ENCODE measurements at places on chromosomes 2 and 18.
A peak's percentile ranks its signal among the peaks of the same experiment; 100 is the strongest.

DNA sequence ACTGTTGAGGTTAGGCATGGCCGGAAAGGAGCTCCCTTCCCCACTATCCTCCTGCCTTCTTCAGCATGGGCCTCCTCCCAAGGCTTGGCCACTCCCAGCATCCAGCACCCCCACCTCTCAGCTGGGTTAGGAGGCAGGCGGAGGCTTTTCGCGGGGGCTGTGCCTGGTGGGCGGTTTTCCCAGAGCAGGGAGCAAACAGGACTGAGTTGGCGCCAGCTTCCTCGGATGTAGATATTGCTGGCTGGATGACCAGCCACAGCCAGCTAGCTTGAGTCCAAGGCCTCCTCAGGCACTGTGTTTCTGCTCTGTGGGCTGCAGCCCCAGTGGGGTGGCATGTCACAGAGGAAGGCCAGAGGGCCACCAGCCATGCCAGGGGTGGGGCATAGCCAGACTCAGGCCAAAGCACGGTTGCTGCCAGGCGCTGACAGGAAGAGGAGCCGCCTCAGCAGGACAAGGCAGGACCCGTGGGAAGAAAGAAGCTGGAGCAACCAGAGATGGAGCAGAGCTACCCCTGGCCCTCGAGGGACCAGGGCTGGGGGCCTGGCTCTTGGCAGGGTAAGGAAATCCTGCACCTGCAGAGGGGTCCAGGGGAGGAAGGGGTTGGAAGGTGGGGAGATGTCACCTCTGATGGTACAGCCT lies at the start of gene TCF23:
TSS of gene TCF23 (plus strand) at position 204 of the 639 bp plus-strand sequence. CDS start at position 334, 130 bp downstream.
- no peak for DNase-seq

DNA sequence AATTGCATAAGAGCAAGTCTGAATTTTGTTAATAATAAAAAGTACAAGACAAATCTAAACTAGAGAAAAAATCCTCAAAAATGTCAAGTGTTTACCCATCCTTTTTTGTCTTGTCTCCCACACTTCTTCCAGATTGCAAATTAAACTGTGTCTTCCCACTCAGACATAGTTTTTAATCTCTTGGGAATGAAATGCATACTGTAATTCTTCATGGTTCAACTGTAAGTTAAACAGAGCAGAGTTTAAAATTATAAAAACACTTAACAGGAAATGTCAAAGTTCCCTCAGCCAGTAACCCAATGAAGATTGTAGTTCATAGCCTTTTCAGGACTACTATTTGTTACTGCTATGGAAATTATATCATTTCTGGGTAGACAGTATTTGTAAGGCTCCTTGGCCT lies 171.8 kb downstream of the UBE2E3 start:
- no peak for DNase-seq

- DNase-seq, result peak; percentile 49
Observed at GRCh38 chr2:159185401-159186130, 100.9 kb downstream of the WDSUB1 start.

DNA sequence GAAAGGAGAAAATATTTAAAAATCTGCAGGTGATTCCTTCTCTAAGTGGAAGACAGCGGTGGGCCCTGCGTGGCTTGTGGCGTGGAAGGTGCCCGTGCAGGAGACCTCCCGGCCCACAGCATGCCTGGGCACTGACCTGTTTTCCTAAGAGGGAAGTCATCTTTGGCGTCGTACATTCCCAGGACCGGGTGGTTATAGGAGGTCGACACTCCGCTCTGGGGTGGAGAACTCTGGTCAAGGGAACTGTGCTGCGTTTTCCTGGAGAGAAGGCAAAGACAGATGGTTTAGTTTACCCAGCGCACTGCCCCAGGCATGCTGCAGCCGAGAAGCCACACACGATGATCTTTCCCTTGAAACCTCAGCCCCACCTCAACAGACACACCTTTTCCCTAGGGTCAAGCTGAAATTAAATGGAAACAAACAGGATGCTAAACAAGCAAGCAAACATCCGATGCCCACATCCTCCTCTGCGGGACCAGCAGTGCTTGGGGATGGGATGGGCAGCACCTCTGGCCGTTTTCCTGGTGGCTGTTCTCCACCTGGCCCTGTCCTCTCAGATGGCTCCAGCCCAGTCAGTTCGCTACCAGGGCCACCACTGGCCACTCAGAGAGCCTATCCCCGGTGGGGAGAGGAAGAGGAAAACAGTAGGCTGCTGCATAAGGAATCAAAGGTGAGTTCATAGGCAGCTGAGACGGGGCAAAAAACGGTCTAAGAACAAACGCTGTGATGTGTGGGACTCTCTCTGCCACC lies 244.1 kb downstream of the HDAC4 start:
- no peak for DNase-seq

DNA sequence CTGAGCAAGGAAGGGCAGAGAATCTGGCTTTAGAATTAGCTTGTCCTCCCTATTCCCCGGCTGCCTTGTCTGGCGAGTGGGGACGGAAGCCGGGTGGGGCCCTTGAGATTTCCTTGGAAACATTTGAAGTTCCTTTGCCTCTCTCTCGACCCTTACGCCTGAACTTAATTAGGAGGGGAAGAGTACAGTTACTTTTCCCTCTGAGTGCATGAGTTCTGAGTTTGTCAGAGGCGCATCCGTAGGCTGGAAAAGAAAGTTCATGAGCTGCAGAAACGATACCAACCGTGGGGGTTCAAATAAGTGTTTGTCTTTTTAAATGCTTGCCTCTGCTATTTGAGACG lies 468 bp downstream of the PIKFYVE start:
- peak; percentile 20 for DNase-seq

DNA sequence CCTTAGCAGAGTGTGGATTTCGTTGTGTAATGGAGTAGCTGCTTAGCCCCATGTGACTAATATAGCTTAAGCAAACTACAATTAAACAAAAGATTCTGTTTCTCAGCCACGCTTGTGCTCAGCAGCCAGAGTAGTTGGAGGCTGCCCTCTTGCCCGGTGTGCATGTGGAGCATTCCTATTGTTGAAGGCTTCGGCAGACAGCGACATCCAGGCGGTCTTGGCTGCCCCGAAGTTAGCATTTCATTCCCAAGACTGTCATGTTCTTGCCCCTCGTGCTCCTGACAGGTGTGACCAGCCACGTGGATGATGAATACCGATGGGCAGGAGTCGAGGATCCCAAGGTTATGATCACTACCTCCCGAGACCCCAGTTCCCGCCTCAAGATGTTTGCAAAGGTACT lies 2.4 kb downstream of the IMP4 start:
- no peak for DNase-seq

- DNase-seq, result no peak
Observed at GRCh38 chr2:205696331-205696926, 14.1 kb downstream of the NRP2 start.

DNA sequence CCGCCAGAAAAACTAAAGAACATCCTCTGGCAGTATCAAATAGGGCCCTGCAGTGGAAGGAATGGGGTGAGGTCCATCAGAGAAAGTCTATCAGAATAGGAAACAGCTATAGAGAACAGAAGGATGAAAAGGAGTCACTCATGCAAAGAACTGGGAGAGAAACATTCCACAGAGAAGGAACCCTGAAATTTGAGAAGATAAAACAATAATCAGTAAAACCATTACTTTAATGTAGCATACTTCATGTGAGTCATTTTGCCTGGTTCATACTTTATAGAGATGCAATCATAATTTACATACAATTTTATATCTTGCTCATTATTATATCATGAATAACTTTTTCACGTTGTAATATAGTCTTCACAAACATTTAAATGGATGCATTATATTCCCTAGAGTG lies 402.2 kb downstream of the NCKAP5 start:
- no peak for DNase-seq

GRCh38 chr2:223896833-223897311 lies 48.3 kb downstream of the WDFY1 start:
- DNase-seq, result peak; percentile 55

- DNase-seq, result no peak
Observed at GRCh38 chr18:79697976-79698375, 18.4 kb downstream of the CTDP1 start.

- DNase-seq, result no peak
Observed at GRCh38 chr18:10140461-10141282, 226.9 kb downstream of the VAPA start.

GRCh38 chr2:144475569-144476275 lies 44.2 kb downstream of the ZEB2 start:
- no peak for DNase-seq

DNA sequence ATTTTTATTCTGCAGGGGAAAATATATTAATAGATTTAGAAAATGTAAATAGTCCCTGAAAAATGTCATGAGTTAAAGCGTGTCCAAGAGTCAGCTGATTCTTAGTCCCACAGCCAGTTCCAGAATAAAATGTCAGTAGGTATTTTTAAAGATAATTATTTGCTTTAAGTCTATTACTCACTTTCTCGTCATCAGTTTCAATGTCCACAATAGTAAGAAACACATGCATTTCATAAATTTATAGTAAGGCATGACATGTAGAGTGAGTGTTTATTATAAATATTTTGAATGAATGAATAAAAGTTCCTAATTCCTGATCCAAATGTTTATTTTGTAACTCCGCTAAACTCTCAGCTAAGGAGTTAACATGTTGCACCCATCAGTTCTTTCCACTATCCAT lies 1044.0 kb upstream of the PIK3C3 start:
- no peak for DNase-seq

GRCh38 chr18:5726011-5726410 lies 169.3 kb downstream of the TMEM200C start:
- DNase-seq, result no peak

DNA sequence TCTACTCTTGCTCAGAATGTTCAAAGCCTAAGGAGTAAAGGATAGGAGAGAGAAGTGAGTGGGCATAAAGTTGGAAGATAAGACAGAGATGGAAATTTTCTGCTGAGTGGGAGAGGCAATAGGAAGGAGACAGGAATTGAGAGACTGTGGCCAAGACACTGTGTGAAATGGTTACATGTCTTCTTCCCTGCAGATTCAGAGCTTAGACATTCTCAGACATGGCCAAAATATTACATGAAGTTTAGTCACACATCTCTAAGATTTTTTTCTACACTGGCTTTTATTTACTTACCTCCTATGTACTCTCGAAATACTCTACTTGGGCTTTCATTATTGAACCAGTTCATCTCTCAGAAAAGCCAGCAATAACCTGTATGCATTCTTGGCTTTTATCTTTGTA lies 363.0 kb upstream of the FANCL start:
- DNase-seq, result no peak

DNA sequence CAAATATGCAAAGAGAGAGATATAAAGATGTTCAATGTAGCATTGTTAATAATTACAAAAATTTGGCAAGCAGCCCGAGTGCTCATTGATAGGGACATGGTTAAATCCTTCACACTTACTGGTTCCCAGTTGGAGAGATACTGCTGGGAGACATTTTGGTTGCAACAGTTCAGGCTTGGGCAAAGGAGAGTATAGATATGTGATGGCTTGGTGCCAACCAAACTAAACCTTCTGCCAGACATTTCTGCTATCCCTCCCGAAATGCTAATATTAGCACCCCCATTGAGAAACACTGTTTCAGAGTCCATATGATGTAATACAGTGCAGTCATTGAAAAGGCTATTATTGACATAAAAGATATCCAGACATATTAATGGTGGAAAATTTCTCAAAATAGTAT lies 11.5 kb downstream of the GEN1 start:
- no peak for DNase-seq

GRCh38 chr2:234971496-234971895 lies 19.7 kb downstream of the SH3BP4 start:
- DNase-seq, result no peak

DNA sequence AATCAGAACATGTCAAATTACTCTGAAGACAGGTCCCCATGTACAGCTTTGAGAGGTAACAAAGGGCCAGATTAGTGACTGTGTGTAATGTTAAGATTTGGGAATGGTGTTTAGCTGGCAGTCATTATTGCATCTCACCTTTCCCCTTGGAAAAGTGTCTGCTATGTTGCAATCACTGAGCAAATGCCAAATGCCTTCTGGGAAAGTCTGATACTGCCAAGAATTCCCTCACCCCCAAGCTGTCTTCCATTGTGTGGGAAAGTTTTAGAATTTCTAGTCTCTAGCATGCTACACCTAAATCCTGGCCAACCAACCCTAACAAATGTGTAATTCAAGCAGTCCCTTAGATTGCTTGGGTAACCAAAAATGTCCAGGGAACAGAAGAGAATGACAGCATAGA lies 13.6 kb upstream of the PELI1 start:
- DNase-seq, result no peak

DNA sequence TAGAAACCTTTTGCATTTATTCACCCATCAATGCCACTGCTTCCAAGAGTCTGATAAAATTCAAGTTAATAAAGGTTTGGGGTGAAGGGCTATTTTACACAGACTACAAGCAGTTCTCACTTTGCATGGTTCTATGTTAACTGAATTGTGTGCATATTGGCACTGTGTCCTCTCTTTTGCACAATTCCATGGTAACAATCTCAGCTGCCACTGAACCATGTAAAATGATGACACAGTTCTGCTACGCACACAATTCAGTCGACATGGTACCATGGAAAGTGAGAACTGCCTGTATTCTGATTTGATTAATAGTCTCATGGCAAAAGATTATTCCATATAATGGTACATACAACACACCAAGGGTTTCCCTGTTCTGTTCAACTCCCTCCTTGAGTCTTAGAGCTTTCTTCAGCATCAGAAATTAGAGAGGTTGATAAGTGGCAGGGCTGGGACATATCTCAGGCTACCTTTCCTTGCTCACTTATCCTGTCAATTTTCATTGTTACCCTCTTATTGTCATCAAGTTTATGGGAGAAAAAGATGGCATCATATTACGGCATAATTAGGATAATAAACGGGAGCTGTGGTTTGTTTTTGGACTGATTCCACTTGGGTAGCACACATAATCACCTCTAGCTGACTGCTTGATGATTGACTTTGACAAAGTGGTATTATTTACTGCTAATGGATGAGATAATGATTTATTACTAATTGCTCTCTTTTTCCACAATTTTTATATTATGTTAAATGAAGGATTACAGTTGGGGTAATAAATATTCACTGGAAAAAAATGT lies 139.3 kb upstream of the CREB1 start:
- DNase-seq, result no peak

DNA sequence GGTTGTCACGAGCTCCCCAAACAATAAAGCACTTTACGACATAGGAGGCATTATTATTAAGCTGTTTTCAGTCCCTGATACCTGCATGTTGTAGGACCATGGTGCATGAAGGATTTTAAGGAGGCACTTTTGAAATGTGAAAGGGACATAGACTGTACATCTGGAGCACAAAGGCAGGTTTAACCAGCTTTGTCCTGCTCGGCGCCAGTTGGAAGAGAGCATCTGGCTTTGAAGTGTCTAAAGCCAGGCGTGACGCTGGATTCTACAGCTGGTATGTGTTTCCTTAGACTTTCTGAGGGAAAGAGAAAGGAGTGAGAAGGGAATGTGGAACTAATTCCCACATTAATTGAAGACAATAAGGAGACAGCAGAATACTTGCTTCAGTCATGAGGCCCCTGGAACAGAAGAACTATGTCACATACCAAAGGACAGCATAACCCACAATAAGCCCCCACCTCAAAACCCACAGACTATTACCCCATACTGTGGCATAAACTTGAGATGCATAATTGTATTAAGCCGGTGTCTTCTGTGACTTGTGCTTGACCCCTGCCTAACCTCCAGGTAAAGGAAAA lies 381.0 kb upstream of the MEX3C start:
- no peak for DNase-seq

GRCh38 chr2:183530333-183530901 lies 406.2 kb downstream of the NUP35 start:
- no peak for DNase-seq
